ENCODE measurements at places on chromosomes 13 and 19.

GRCh38 chr19:53365899-53366493 is 491 bp downstream of the ZNF525 start:
- no peak for DNase-seq

DNA sequence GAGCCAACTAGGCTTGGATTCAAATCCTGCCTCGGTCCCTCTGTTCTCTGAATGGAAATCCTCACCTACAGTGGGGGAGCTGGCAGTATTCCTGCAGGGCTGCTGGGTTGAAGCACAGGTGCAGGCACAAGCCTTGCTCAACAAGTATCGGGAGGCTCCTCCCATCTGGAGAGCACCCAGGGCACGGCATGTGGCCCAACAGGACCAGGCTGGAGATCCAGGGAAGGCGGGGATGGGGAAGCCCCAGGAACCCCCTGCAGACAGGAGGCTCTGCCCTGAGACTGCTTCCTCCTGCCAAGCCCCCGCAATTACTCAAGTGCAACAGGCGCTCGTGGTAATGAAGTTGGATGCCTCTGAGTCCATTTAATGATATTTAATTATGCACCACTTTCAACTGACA is 128.0 kb upstream of the VSTM2B start:
- no peak for DNase-seq

DNA sequence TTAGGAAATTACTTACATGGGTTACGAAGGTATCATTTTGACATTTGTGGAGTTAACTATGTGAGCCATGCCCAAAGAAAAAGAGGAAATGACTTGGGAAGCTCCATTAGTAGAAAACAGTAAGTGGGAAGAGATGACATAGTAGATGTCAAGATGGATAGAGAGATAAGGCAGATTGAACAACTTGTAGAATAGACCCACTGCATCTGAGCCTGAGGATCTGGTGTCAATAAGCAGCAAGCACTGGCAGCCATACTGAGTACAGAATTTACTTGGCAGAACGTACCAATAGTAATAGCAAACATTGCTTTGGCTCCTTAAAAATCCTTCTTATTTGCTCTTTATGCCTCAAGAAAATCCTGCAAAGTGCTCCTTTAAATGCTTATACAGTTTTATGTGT is 203.8 kb downstream of the GPC6 start:
- DNase-seq, result no peak

GRCh38 chr13:52461265-52461664 is 6.0 kb downstream of the CKAP2 start:
- no peak for DNase-seq

GRCh38 chr13:72071713-72072112 is 204.7 kb upstream of the DACH1 start:
- no peak for DNase-seq

GRCh38 chr19:35478794-35479677 is 11.2 kb downstream of the KRTDAP start:
- DNase-seq, result no peak

DNA sequence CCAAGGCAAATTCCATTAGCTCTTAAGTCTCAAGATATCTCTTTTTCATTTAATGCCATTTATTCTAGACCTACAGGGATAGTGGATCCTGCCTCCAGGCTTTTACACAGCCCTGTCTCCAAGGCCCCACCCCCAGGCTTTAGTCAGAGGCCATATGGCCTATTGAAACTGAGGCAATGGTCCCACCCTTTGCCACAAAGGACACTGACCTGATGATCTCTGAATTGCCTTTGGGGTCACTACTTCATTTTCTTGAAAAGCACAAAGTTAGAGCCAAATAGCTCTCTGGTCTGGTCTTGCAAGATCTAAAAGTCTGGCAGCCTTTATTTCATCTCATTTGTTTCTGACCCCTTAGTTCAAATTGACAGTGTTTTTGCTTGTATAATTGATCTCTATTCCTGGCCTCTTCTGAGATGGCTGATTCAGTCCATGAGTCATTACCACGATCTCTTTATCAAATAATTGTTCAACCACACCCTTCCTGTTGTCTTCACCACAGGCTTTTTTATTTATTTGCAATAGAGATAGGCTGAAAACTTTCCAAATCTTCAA is 209.8 kb downstream of the FGF14 start:
- no peak for DNase-seq

- DNase-seq, result no peak
Measured at GRCh38 chr13:78589206-78589605, 14.1 kb downstream of the POU4F1 start.
